ENCODE measurements at places on chromosomes 7 and 10. TPM values are rescaled to one million over a fixed set of nuclear protein-coding genes. Genes with fewer than 3 reads are reported as not detected.

DNA sequence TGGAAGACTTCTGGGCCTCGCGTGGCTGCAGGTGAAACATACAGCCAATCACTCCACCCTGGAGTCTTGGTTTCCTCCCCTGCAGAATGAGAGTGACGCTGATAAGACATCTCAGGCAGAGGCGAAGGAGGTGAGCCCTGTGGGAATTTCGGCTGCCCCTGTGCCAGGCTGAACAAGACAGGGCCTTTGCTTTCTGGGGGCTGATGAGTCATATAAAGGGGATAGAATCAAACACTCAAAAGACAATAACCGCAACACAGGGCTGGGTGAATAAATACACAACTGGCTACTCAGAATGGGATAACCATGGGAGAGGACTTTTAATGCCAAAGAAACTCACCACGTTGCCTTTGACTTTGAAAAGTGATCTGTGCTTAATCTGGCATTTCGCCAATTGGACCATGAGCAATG is 143.8 kb downstream of the KCNMA1 start:
- no peak for DNase-seq

DNA sequence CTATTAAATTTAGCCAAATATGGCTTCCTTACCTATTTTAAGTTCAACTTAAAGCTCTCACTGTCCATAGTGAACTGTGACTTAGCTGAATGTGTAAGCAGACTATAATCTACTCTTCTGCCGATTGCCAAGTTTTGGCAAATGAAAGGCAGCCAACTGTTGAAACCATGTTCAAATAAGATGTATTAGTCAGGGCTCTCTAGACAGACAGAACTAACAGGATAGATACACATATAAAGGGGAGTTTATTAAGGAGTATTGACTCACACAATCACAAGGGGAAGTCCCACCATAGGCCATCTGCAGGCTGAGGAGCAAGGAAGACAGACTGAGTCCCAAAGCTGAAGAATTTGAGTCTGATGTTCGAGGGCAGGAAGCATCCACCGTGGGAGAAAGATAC is 837.7 kb upstream of the AUTS2 start:
- DNase-seq: no peak

GRCh38 chr7:80206763-80207162 is 72.1 kb downstream of the GNAI1 start:
- no peak for DNase-seq

GRCh38 chr10:110504111-110504735 is 6.5 kb downstream of the DUSP5 start:
- DNase-seq: peak; percentile 89

DNA sequence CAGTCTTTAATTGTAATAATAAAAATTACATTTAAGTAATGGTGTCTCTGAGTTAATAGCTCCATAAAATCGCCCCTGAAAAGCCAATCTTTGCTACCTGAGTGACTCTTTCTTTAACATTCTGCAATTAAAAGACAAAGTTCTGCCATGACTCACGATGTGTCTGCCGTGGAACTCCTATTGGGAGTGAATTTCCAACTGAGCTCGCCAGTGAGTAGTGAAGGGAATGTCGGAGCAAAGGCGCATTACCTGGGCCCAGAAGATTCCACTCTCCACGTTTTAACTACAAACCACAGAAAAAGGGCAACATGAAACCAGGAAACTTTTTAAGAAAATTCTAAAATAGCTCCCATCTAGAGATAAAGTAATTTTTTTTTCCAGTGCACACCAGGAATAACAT is 36.9 kb upstream of the RNF32 start:
- no peak for DNase-seq

DNA sequence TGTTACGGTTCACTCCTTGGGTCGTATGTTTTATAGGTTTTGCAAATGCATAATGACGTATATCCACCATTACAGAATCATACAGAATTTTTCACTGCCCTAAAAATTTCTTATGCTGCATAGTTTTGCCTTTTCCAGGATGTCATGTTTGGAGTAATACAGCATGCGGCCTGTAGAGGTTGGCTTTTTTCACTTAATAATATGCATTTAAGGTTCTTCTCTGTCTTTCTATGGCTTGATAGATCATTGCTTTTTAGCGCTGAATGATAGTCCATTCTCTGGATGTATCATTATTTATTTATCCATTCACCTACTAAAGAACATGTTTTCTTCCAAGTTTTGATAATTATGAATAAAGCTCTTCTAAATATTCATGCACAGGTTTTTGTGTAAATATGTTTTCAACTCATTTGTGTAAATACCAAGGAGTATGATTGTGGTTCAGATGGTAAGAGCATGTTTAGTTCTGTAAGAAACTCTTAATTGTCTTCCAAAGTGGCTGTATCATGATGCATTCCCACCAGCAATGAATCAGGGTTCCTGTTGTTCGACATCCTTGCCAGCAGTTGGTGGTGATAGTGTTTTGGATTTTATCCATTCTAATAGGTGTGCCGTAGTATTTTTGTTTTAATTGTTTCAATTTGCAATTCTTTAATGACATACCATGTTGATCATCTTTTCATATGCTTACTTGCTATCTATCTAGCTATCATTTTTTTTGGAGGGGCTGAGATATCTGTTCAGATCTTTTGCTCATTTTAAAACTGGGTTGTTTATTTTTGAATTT is 531.2 kb upstream of the GHITM start:
- no peak for DNase-seq

The PDLIM1 gene
- total RNA-seq: 176 TPM

GRCh38 chr7:141122736-141123135 is 48.9 kb downstream of the TMEM178B start:
- DNase-seq: peak; percentile 66

The PAX4 gene
- total RNA-seq: not detected

The IFIT1B gene
- not detected for total RNA-seq

DNA sequence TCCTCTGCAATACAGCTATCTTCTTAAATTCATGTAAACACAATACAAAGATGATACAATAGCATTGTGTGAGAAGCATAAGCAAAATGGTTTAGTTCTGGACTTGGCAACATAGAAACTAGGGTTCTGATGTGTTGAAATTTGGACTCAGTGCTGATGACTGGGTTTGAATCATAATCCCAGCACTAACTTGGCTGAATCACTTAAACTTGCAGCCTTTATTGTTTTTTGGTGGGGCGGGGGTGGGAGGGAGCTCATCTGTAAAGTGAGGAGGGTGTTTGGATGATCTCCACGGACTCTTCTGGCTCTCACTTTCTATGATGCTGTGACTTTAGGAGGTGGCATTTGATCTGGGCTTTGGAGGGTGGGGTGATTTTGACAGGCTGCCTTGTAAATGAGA is 158.2 kb downstream of the WNT2 start:
- DNase-seq: peak; percentile 33

GRCh38 chr10:49299816-49300139 is 808 bp downstream of the C10orf71 start:
- DNase-seq: no peak

DNA sequence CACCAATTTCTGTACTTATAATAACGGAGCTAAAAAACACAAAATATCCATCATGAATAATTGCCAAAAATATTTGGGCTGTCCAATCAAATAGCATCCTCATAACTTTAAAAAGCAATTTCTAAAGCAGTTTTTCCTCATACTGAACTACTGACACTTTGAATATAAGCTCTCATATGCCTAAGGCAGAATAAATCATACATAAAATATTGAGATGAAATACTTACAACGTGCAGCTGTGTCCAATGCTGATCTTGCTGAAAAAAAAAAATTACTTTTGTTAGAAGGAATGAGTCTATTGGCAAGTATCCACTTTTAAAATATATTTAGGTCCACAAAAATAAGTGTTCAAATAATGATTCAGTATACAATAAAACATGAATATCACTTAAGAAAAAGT is 24.2 kb downstream of the FAM3C start:
- DNase-seq: no peak

The SPOCK2 gene
- 69.7 TPM for total RNA-seq

DNA sequence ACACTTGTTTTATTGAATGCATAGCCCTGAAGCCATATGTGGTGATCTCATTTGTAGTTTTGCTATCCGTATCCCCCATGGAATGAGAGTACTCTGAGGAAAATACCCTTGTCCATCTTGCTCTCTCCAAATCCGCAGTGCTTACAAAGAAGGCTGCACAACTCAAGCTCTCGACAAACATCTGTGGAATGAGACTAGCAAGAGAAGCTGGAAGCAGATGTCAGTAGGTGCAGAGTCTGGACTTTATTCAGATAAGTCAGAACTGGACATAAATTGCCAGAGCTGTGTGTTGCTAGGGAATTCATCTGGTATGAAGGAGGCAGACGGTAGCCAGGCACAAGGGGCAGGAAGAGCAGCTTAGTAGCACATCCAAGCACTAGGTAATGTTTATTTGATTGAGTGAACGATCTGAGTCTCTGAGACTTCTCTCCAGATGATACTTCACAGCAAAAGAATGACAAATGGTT is 1046.2 kb downstream of the XPNPEP1 start:
- DNase-seq: no peak

- DNase-seq: peak; percentile 52
Measured at GRCh38 chr7:27112955-27113949, 10.8 kb upstream of the HOXA2 start.

DNA sequence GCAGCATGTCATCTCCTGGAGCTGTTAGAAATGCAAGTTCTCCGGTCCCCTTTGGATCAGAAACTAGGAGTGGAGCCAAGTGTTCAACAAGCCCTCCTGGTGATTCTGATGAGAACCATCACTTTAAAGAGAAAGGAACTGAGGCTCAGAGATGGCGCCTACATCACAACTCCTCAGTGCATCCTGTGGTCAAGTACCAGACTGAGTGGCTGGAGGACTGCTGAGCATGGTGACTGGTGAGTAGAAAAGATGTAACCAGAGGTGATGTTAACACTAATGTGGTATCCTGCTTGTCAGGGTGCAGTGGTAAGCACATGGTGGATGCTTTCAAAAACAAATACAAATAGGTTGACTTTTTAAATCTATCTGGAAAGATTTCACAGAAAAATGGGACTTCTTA is 3.5 kb upstream of the OIT3 start:
- no peak for DNase-seq

GRCh38 chr10:106898446-106898845 is 266.1 kb downstream of the SORCS1 start:
- no peak for DNase-seq

The HOXA6 gene
- 3.5 TPM for total RNA-seq

The ATRNL1 gene
- total RNA-seq: 1.1 TPM

- no peak for DNase-seq
Measured at GRCh38 chr10:1348773-1349050, 292.5 kb downstream of the WDR37 start.

The MYPN gene
- total RNA-seq: not detected

The LEP gene
- total RNA-seq: 0.16 TPM

The MARVELD1 gene
- total RNA-seq: 58.4 TPM

The GPRIN2 gene
- total RNA-seq: 20.2 TPM

DNA sequence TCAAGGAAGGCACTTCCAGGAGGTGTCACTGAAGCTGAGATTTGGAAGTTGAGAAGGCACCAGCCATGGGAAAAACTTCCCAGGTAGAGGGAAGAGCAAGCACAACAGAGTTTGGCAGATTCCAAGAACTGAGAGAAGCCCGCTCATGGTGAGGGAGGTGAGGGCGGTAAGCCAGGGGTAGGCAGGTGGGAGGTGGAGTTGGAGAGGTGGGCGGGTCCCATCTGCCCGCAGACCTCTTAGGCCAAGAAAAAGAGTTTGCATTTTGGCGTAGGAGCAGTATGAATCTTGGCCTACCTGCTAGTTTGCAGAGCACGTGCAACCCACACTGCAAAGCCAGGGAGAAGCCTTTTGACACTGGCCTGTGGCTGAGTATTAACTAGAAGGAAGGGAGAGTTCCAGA is 18.8 kb downstream of the FRMPD2 start:
- DNase-seq: no peak

GRCh38 chr7:105911961-105912575 is 35.7 kb upstream of the ATXN7L1 start:
- DNase-seq: no peak

Measured in left lung (tissue), 14 donors.